Activated CD8-positive, alpha-beta memory T cell treated with anti-CD3 and anti-CD28 coated beads, Interleukin-2, amount 50 U/mL, for 48 hours (primary cell): ENCODE measurements at places on chromosomes 7 and 10.
A peak's percentile ranks its signal among the peaks of the same experiment; 100 is the strongest.

GRCh38 chr10:115773832-115774231 lies 499.2 kb downstream of the GFRA1 start:
- no peak for DNase-seq

DNA sequence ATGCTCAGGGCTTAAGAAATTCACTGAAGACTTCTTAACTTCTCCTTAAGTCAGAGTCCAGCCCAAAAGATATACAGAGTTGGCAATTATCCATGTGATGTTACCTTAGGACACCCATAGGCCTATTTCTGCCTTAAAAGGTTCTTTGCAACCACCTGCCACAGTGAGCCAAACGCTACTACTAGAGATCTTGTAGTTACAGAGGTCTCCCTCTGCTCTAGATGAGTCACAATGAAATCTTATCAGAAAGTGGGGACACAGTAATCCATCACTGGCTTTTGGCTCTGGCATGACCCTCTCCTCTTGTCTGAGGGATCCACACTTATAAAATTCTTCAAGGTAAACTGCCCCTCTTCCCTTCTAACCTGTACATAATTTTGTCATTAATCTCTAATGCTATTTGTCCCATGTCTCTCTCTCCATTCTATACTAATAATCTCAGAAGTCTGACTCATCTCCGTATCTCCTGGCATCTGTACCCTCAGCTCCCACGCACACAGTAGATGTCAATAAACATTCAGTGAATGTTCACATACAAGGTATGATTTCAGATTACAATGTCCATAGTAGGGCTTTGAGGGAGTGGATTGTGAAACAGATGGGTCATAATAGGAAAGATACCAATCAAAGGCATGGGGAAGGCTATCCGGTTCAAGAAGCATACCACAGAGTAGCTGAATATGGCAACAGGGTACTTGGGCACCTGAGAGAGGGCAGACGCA lies 112.1 kb downstream of the SGMS1 start:
- no peak for DNase-seq

DNA sequence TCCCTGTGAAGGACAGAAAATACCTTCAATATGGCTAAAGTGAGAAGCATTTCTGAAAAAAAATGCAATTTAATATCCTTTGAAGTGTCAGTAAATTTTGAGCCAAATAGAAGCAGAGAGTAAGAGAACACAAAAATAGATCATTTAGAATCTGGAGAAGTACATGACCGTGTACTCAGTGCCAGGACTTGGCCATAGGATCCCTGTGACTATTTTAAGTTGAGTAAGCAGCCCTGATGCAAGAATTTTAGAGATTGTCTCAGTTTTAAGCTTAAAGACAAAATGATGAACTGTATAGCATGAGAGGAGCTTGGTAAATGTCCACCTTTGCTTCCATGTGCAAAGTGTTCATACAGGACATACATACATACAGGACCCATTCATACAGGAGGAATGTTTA lies 2.5 kb downstream of the PTER start:
- no peak for DNase-seq

- DNase-seq, result no peak
Measured at GRCh38 chr7:36303202-36304098, 86.2 kb upstream of the ANLN start.

DNA sequence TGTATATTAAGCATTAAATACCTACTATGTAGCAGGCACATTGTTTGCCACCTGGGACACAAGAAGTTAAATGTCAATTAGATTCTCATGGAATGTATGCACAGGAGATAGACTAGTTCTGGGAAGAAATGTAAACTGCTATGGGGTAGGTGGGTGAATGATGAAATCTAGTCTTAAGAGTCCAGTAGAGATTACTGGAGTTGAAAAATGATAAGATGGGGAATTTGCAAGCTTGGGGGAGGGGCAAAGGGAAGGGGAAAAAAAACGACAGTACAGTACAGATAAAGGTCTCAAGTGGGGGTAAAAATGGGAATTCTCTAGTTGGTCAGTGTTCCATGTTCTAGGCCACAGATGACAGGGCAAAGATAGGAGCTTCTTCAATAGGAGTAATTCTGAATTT lies 94.4 kb downstream of the ATE1 start:
- DNase-seq, result no peak

- no peak for DNase-seq
Measured at GRCh38 chr7:116339564-116339963, 129.2 kb downstream of the TES start.

GRCh38 chr10:21724687-21725367 lies 190.8 kb downstream of the MLLT10 start:
- no peak for DNase-seq

- DNase-seq, result no peak
Measured at GRCh38 chr10:104329735-104330134, 8.5 kb downstream of the ITPRIP start.

- no peak for DNase-seq
Measured at GRCh38 chr7:14717816-14718215, 184.7 kb downstream of the DGKB start.

DNA sequence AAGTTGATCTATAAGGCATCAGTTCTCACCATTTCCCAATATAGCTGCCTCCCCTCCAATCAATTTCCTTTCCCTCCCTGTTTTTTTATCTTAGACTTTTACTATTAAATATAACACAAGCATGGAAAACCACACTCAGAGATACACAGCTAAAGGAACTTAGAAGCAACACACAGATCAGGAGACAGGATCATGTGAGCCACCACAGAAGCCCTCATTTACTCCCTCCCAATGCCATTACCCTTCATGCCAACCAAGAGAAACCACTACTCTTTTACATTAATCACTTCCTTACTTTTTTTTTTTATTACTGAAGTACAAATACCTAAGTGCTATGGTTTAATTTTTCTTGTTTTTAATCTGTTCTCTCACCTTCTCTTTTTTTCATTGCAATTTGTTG lies 33.0 kb downstream of the COG5 start:
- DNase-seq, result no peak

DNA sequence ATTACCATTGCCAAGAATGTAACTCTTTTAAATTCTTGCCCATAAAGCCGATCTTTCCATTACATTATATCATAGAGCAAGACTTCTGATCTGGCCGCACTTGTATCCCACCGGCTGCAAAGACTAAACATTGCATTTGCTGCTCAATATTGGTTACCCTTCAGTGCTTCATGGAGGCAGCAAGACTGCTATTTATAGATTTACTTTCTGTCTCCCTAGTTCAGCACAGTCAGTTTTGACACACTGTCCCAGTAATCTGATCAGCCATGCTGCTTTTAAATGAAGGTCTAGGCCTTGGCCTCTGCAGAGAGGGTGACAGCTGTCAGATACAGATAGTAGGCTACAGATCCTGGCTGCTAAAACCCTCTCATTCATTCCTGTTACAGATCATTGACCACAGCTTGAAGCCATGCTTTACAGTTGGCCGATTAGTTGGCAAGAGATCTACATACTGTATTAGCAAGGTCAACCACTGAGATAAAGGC lies 562.6 kb upstream of the GALNT17 start:
- no peak for DNase-seq

- no peak for DNase-seq
Measured at GRCh38 chr10:43970018-43970698, 321.5 kb upstream of the ZNF32 start.

- peak; percentile 50 for DNase-seq
Measured at GRCh38 chr7:55473932-55474331, 98.4 kb downstream of the VOPP1 start.

DNA sequence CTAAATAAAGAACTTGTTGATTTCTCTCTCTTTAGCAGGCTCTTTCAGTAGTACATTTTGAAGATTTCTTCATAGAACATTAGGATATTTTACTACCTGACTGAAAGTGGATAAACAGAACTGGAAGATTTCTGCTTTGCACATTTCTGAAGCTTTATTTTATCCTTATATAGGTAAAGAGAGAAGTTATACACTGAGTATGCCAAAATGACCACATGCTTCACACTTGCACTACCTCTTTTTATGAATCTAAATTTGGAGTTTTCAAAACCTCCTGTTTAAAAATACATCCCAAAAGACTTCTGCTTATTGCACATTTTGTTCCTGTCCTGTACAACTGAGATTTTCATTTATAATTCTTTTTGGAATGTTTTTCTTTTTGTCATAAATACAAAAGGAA lies 197.4 kb upstream of the PRPS1L1 start:
- no peak for DNase-seq

DNA sequence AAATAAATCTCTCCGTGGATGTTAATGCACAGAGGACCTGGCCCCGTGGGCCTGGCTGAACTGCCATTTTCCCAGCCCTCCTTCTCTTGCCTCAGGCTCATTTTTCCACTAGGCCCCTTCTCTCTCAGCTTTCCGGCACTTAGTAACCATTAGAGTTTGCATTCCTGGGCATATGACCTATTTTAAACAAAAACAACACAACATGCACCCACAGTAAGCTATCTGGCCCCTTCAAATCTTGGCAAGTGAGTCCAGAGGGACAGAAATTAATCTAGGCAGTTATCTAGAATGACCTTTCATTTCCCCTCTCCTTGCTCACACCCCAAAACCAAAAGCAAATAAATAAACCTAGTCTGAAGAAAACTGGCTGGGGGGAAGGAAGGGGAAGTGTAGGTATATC lies 11.7 kb downstream of the FBXW4 start:
- no peak for DNase-seq

DNA sequence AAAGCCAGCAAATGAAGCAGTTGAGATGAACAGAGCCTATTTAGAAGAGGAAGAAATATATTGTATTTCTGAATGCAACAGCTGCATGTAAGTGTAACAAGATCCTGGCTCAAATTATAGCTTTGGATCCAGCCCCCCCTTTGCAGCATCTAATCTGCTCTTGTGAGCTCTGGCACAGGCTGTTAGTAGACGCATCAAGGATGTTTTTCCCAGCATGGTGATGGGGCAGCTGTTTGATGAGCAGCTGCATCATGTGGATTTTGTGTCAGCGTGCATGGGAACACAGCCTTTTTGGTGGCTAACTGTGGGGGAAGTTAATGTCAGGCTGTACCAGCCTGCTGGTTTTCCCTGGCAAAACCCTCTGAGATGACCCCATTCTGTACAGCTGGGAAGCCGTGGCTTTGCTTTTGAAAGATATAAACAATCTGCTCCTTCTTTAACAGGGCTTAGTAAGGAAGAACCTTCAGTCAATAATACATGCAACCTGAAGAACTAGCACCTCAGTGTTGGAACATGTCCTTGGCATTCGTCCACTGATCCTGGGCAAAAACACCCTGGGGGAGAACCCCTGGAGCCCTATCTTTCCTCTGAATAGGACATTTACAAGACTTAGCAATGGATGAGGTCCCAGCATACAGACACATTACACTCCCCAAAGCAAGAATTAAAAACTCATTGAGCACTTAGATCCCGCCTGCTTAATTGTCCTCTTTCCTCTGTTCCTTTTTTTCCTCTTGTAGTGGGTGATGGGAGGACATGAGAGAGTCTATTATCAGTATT lies 70.6 kb downstream of the NPS start:
- DNase-seq, result no peak

DNA sequence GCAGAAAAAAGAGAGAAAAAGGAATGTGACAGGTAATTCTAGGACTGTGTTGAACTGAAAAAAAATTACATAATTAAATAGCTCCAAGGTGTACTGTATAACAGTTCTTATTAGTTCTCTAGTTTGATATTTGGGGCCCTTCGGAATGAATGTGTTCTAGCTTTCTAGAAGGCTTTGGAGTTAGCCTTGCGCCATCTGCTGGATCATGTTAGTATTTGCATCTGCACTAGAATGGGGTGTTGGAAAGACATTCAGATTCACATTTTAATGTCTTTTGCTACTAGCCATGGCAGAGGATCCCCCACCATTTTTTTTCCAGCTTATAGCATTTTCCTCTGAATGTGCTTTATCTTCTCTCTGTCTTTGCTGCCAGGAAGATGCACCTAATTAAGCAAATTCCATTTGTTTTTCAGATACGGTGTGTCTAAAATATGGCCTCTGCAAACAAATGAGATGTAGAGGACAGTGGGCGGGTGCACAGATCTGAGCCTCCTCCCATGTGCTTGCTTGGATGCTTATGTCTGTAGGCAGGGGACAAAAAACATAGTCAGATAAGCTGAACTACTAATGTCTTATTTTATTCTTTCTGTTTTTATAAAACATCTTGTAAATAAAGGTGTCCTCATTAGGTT lies 238.5 kb downstream of the PHF14 start:
- no peak for DNase-seq

DNA sequence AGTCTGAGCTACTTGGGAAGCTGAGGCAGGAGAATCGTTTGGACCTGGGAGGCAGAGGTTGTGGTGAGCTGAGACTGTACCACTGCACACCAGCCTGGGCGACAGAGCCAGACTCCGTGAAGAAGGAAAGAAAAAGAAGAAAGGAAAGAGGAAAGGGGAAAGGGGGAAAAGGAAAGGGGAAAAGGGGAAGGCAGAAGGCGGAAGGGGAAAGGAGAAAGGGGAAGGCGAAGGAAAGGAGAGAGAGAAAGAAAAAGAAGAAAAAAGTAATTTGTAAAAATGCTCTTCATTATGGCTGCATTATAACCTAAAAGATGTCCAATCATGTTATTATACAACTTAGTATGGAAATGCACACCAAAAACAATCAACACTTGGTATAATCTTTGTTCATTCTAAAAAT lies 110.2 kb downstream of the SRPK2 start:
- no peak for DNase-seq

DNA sequence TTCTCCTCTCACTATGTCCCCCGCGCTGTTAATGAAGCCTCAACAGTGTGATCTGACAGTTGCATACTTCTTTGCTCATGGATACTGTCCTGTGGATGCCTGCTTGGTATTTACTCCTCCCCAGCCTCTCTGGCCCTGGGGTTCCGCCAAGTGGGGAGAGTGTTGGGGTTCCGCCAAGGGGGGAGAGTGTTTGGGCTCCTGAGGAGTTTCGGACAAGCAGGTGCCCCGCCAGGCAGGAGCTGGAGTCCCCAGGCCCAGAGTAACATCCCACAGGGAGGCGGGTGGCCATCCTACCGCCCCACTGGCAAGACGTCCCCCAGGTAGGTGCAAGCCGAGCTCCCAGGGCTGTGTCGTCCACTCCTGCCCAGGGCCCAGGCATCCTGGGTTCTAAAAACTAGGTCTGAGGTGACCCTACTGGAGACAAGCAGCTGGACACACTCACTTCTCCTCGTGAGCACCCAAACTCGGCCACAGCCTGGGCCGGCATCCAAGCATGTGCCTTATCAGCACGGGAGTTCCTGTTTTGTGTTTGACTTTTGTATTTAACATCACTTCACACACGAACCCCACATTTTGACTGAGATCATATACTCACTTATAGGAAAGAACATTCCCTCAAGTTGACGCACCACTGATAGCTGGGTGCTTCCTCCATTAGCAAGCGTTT lies 34.2 kb downstream of the CAMK2B start:
- DNase-seq, result peak; percentile 35
